ENCODE measurements at places on chromosomes 2 and 18.

DNA sequence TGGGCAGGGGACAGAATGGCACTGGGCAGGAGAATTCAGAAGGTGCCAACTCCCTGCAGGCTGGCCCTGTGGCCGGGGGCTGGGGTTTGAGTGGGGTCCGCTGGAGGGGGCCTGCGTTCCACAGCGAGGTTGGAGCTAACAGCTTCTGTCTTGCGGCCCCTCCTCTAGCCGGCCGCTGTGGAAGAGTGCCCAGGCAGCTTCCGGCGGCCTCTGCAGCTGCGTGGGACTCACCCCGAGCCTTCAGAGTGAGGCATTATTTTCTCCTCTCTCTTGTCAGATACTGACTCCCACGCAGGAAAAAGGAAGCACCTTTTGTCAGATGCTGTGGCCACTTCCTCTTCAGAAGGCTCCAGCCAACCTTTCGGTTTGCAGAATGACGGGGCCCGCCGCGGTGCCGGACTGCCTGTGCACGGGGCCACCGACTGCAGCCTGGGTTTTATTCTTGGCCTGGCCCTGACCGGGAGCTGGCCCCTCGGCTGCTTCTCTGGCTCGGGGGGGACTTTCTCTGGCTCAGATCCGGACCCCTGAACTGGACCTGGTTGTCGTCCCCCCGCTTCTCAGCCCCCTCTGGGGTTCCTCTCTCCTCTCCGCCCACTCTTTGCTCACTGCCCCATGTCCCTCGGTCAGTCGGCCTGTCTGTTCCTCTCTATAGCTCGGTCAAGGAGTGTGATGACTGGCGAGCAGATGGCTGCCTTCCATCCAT, 40.1 kb downstream of the ARHGAP25 start:
- no peak for DNase-seq

DNA sequence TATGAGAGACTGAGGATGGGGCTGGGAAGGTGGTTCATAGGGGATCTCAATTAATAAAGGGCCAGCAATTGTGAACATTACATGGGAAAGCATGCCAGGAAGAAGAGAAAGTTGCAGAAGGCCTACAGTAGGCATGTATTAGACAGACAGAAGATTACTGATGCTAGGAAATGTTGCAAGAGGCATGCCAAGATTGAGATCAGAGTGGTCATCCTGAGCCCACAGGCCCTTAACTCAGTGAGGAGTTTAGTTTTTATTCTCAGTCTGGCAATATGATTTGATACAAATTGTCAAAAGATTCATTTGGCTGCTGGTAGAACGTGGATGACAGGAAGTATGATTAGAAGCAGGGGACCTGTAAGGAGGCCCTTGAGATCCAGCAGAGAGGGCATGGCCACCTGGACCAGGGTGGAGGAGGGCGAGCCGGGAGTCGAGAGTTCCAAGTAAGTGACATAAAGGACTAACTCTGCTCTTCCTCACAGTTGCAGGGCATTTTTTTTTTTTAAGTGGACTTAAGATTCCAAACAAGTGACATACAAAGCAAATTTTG, 54.9 kb downstream of the EPHA4 start:
- no peak for DNase-seq

- DNase-seq, result no peak
These were observed 96.8 kb downstream of the TAF4B start for GRCh38 chr18:26322890-26323653.

- no peak for DNase-seq
These were observed 573.2 kb downstream of the METTL4 start for GRCh38 chr18:1998121-1998520.

Data from NCI-H524 (cell line).